ENCODE measurements at places on chromosomes 3 and 15.
A peak's percentile ranks its signal among the peaks of the same experiment; 100 is the strongest.

DNA sequence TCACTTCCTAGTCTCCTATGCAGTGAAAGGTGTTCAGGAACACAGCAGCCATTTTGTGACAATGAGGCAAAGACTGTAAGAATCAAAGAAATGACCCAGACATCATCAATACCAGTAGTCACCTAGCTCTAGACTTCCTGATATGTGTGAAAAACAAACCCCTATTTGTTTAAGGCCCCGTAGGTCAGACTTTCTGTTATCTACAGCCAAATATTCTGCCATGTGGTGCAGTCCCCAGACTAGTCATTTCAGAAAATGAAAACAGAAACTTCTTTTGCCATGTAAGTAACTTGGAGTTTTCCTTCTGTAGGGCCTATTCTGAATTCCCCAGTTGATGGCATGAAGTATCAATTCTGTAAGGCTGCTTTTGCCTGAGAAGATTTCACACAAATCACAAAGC, 181.7 kb upstream of the SNTN start:
- no peak for DNase-seq

GRCh38 chr3:155766206-155766605, 21.3 kb upstream of the PLCH1 start:
- peak; percentile 37 for DNase-seq

DNA sequence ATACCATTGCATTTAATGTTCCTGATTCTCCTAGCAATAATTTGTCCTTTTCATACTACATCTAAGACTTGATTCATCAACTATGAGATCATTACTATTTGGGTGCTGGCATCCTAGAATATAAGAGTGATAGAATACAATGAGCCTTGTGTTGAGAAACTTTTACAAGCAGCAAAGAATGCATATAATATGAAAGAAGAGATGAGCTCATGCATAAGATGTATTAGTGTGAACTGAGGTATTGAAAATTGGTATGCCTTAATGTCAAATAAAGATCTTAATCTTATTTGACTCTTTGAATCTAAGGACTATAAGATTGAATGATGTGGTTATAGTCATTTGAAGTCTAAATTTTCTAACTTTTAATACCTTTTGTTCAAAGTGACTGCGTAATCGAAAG, 220.0 kb upstream of the ARHGEF26 start:
- DNase-seq, result peak; percentile 8

- peak; percentile 95 for DNase-seq
Observed at GRCh38 chr15:52103217-52104207, 9.1 kb downstream of the BCL2L10 start.

GRCh38 chr3:27673701-27674100, 48.4 kb downstream of the EOMES start:
- peak; percentile 50 for DNase-seq

GRCh38 chr15:56725386-56725785, 7.9 kb downstream of the ZNF280D start:
- no peak for DNase-seq

DNA sequence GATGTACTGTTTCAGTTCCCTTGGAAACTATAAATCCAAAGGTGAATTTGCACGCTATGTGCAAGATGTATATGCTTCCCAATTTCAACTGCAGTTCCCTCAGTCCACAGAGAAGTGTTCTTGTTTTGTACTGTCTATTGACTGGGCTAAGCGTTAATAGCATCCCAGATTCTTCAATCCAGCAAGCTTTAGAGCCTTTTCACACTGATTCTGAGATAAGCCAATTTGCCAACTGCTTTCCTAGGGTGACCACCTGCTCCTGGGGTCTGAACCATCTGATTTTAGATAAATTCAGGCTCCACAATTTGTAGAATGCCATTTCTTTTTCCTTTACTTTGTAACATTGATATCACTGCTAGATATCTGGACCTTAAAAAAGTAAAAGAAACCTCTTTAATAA, 340.1 kb downstream of the PTPRG start:
- no peak for DNase-seq

DNA sequence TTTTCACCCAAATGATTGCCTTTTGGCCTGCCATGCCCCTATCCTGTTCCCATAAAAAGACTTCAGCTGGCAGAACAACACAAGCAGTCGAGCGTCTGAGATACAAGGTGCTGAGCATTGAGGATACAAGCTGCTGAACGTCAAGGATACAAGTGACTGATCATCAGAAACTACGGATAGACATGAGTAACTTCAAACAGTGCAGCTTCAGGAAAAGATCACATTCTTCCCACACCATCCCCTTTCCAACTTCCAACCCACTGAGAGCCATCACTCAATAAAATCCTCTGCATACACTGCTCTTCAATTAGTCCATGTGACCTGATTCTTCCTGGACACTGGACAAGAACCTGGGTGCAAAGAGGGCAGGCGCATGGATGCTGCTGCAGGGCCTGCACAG, 1198.9 kb downstream of the ROBO2 start:
- no peak for DNase-seq

GRCh38 chr3:58586776-58587192, 9.6 kb upstream of the FAM107A start:
- DNase-seq, result no peak

DNA sequence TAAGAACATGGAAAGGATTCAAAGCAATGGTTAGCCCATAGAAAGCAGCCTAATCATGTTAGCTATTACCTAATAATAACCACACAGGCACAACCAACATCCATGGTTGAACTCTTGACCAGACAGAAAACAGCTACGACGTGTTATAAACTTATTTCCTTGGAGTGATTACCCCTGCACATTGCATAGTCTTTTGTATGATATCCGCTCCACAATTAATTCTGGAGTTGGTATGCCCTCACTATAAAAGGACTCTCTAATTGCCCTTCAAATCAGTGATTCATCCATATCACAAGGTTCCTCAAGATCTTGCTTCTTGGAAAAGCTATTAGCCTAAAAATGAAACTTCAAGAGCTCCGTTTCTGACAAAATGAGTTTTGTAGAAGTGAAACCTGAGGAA, 117.9 kb downstream of the SYNPR start:
- peak; percentile 2 for DNase-seq

DNA sequence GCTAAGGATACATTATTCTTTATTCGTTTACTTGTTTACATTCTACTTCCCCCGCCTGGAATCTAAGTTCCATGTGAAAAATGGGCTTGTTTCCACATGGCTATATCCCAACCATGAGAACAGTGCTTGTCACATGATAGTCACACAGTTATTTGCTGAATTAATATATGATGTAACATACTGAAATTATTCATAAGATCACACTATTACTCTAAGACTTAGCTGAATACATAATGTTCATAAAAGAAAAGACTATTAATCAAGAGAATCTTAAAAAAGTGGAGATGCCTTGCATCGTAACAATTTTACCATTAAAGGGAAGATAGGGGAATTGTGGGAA, 6.5 kb downstream of the PBRM1 start:
- DNase-seq, result no peak

DNA sequence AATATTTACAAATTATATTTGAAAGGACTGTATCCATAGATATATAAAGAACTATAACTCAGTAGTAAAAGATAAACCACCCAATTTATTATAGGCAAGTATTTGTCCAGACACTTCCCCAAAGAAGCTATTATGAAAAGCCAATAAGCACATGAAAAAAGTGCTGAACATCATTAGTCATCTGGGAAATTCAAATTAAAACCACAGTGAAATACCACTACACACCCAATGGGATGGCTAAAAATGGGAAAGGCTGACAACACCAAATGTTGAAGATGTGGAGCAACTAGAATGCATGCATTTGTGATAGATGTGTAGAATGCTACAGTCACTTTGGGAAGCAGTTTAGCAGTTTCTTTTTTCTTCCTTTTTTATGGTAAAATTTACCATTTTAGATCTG, 147.0 kb downstream of the PDE8A start:
- peak; percentile 24 for DNase-seq

DNA sequence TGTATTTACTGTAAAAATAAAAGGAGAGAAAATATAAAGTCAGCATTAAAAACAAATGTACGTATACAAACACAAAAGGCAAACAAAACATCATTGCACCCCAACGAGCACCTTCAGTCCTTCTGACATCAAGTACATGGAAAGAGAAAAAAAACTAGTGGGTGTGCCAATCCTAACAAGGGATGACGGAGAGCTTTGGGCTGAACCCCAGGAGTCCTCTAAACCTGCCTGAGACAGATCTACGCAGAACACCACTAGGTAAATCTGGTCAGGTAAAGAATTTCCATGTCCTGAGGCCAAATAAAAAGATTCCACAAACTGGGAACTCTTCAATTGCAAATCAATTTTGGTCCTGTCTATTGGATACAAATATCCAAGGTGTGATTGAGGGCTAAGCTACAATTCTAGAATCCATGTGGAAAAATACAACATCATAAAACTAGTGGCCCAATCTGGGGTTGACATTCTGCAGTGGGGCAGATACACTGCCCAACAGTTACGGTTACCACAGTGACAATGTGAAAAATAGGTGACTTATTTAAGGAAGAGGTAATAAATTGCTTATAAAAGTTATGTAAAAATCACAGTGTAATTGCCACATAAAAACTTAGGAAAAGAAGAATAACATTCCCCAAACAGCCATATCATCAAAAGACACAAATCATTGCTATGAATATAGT, 14.2 kb downstream of the IFT80 start:
- no peak for DNase-seq

- DNase-seq, result no peak
Observed at GRCh38 chr3:193342551-193342950, 36.0 kb downstream of the ATP13A5 start.

DNA sequence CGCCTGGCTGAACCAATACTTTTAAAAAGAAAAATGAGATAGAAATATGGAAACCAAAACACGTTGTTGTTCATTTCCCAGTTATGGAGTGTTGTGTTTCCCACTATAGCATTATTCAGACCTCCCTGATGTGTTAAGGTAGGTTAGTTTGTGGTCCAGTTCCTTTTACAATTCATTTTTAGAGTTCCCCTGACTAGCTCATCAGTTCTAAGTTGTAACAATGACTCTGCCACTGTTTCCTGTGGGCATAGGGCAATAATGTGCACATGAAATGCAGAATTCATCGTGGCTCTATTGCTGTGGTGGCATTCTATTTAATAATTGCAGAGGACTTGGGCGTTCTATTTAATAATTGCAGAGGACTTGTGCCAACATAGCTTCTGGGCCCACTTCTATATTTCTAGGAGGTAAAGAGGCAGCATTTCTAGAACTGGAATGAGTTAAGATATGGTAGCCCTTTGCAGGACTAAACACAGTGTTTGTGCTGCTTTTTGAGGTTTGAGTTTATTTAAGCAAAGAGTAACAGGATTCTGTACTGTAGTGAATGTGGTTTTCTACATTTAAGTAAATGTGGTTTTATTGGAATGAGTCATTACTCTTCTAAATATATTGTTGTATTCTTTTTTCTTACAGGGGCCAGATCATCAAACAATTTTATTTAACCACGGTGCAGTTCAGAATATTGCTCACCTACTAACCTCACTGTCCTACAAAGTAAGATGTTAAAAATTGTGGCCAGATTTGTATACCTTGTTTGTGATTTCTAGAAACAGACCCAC, 47.5 kb downstream of the ARMC8 start:
- DNase-seq, result peak; percentile 83

Measured in M059J (cell line).